Hippocampal formation (tissue), 2 donors: ENCODE measurements at places on chromosomes 1 and 21.

- DNase-seq: no peak
These were observed 38.0 kb upstream of the FOXO6 start for GRCh38 chr1:41323243-41323642.

DNA sequence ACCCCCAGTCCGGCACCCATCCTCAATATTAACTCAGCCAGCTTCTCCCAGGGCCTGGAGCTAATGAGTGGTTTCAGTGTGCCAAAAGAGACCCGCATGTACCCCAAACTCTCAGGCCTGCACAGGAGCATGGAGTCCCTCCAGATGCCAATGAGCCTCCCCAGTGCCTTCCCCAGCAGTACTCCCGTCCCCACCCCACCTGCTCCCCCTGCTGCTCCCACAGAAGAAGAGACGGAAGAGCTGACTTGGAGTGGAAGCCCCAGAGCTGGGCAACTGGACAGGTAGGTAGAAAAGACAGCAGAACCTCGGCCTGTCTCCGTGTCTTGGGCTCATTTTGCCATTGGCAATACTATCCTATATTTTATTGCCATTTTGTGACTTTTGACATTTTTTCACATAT is 45.4 kb upstream of the IPO9 start:
- DNase-seq: no peak

DNA sequence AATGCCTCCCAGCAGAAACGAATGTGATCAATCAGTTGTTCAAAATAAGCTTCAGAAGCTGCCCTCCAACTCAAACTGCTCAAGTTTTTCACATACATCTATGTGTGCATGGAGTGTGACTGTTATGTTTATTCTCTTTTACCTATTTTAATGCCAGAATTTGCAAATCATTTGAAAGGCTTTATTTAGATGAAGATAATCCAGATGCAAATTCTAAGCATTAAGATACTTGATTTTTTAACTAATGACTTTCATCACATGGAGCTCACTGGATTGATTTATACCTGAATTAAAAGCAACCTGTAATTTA is 69.5 kb downstream of the PLD5 start:
- DNase-seq: no peak

GRCh38 chr1:19329611-19330010 is 17.5 kb downstream of the SLC66A1 start:
- no peak for DNase-seq

DNA sequence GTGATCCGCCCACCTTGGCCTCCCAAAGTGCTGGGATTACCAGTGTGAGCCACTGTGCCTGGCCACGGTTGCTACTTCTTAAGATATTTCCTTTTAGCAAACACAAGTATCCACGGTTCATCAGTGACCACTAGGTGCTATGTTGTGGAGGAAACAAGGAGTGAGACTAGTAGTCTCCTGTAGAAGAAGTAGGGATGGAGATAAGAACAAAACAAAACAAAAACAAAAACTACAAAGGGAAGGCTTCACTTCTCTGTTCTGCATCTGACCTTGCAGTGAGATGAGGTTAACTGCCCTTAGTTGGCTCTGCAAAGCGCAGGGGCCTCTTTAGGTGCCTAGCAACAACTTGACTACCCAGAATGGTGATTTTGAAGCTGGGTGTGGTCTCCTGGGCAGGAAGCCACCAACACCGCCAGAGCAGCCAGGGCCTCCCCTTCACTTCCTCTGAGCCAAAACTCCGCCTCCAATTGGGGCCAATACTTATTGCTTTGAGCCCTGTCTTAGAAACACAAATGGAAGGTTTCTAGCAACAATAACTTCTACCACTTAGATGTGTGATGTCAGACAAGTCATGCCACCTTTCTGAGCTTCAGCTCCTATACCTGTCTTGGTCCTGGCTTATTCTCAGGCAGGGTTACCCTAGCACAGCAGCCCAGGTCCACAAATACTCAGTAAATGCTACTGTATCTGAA is 12.8 kb upstream of the CDC42 start:
- DNase-seq: no peak

DNA sequence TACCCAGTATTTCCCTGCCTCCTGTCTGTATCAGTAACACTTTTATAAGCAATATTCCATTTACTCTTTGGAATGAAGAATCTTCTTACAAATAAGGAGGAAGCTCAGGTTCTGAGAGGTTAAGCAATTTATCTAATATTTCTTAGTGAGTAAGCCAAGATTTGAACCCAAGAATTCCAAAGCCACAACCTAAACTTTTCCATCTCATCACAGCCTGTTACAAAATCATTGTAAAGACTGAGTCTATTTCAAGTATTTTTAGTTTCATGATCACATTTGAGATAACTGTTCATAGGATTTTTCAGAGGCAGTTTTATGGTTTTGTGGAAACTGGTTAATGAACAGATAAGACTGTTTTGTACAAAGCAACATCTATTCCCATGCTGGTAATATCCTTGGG is 29.8 kb upstream of the HHAT start:
- no peak for DNase-seq

DNA sequence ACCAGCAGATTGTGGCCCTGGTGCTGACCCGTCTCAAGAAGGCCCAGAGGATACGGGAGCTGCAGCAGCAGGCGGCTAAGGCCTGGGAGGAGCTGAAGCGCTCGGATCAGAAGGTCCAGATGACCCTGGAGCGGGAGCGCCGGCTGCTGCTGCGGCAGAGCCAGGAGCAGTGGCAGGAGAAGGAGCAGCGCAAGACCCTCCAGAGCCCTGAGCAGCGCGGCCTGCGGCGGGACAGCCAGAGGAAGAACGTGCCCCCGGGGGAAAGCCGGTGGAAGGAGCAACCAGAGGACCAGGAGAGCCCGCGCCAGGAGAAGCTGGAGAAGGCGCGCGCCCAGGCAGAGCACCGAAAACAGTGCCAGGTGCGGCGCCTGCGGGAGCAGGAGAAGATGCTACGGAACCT is 1.0 kb downstream of the CCDC185 start:
- no peak for DNase-seq

- DNase-seq: no peak
These were observed 74.1 kb downstream of the GADD45A start for GRCh38 chr1:67759066-67759465.
